ENCODE measurements at places on chromosomes 6 and 20.

GRCh38 chr6:40915165-40915564 is 123.9 kb downstream of the UNC5CL start:
- DNase-seq, result no peak

- peak; percentile 76 for DNase-seq
Observed at GRCh38 chr6:52610745-52611355, 34.0 kb upstream of the TRAM2 start.

DNA sequence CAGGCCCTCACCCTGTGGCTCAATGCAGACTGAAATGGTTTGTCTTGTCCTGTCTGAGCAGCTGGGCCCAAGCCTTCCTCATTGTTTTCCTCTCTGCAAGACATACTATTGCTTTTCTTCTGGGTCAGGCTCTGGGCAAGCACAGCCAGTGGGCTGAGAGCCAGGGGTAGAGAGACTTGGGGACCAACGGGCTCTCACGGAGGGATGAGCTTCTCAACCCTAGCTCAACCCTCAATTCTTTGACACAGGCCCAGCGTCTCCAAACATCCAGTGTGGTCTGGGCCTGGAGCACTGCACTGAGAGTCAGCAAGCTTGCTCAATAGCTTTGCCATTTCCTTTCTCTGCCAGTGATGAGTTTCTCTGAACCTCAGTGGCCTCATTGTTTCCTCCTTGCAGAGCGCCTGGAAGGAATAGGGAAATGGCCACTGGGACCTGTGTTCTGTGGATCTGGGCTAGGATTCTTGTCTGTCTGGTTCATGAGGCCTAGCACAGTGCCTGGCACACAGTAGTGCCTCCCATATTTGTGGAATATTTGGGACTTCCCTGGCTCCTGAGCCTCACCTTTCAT is 9.3 kb downstream of the ANGPT4 start:
- DNase-seq, result no peak

DNA sequence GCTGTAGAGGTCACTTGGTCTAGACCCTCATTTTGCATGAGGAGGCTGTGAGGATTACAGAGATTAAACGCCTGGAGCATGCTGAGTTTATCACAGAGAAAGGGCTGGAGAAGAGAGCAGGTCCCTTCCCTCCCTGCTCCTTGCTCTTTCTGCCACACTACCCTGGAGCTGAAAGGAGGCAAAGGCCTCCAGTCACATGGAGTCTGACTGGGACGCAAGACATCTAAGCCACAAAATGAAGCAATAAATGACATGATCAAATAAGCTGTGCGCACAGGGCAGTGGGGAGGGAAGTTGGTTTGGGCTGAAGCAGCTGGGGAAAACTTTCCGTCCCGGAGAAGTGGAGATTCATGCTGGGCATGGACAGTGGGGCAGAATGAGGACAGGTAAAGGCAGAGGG is 33.3 kb downstream of the ATXN1 start:
- no peak for DNase-seq

GRCh38 chr20:38806855-38807655 is 1.6 kb downstream of the PPP1R16B start:
- no peak for DNase-seq

DNA sequence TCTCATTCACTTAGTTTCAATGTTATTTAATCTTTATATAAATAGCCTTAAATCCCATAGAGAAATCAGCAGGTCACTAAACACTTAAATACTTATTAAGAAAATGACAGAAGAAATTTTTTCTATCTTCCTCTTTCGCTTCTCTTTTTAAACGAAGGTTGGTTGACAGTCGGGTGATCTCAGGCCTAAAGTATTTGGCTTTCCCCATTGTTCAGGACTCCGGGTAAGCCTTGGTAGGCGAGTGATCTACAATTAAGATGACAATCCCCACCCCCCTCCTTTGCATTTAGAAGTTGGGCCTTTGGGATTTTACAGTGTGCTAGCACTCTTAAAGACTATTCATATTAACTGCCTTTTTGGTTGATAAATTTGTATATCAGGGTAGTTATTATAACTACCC is 19.7 kb upstream of the UTRN start:
- peak; percentile 89 for DNase-seq

- DNase-seq, result no peak
Observed at GRCh38 chr6:38195113-38195635, 375.6 kb downstream of the ZFAND3 start.

DNA sequence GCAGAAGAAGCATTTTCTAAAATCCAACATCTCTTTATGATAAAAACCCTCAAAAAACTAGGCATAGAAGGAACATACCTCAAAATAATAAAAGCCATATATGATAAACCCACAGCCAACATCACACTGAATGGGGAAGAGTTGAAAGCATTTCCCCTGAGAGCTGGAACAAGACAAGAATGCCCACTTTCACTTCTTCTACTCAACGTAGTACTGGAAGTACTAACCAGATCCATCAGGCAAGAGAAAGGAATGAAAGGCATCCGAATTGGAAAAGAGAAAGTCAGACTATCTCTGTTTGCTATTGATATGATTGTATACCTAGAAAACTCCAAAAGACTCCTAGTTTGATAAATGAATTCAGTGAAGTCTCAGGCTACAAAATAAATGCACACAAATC is 7.9 kb upstream of the CDK19 start:
- DNase-seq, result peak; percentile 20

DNA sequence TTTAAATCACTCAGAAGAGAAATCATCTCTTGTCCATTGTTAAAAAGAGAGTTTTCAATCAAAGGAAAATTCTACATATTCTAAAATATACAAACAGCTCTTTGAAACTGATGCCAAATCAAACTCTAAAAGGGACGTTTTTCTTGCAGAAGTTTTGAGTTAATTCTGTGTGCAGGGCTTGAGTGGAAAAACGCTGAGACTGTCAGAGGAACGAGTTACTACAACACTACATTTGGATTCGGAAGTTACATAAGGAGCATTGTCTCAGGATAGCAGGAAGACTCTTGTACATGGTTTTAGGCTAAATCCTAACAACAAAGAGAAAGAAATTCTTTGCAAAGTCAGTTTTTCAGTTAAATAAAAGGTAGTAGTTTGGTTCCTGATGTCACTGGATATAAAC is 155.7 kb upstream of the SUPT3H start:
- DNase-seq, result peak; percentile 18

DNA sequence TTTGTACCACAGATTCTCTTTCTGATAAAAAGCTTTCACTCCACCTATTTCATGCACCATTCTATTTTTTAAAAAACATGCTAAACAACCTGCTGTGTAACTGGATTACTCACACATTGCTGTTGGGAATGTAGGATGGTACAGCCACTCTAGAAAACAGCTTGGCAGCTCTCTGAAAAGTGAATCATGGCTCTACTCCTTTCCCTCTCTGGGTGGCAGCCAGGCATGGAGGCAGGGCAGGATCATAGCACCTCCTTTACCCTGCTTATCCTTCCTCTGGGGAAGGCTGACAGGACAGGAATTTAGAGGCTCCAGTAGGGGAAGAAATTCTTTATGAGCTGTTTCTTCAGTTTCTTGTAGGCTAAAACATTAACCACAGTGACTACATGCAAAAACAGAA is 6.7 kb upstream of the VNN2 start:
- DNase-seq, result peak; percentile 55

- DNase-seq, result peak; percentile 23
Observed at GRCh38 chr6:145209272-145209671, 526.0 kb downstream of the EPM2A start.

DNA sequence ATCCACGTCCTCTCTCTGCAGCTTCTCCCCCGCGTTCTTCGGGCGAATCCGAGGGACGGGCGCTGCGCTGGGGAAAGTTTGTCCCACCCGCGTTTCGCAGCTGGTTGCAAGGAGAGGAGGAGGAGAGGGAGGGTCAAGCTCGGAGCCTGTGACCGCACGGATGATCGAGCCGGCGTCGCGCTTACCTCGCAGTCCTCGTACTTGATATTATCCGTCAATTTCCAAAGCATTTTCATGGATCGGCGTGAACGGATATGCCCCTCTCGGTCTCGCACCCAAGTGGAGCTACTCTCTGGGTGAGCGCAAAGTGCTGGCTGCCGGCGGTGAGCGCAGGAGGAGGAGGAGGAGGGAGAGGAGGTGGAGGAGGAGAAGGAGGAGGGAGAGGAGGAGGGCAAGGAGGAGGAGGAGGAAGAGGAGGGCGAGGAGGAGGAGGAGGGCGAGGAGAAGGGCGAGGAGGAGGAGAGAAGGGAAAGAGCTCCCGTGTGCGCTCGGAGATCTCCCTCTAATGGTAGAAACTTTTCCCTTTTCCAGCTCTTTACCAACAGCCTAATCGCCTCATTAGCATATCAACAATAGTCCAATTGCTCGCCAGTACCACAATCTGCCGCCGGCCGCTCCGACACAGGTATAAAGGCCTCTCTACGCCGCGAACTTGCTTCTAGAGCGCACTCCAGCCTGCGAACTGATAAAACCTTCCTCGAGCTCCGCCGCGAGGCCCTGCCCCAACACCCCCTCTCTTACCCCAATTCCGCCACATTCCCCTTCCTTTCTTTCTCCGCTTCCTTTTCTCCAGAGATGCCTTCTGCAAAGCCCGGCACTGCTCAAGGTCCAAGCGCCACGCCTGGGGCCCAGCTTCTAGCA is at the start of gene TFAP2A:
Gene TFAP2A (minus strand): TSS at position 319 of the 861 bp plus-strand sequence. CDS start 83 bp downstream, at position 236.
- DNase-seq, result peak; percentile 92

DNA sequence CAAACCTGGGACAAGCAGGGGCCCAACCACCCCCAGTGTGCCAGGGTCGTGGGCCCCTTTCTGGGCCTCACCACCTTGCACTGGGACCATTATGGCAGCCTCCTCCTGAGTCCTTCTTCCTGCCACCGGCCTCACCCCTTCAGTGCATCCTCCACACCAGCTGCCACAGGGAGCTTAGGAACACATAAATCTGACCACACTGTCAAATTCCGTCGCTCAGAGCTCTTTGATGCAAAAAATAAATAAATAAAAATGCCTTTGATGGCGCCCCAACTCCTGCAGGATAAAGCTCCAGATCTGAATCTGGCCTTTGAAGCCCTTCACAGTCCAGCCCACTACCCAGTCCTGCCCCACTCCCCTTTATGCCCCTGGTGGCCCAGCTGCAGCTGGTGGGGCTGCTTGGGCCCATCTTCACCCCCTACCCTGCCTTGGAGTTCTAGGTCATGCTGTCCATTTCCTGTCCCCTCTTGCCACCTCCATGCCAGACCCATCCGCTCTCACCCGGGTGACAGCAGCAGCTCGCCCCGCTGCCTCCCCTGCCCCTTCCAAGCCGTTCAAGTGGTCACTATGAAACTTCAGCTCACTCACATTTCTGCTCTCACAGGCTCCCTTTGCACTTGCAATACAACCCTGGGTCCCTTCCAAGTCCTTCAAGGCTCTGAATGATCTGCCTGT is 16.0 kb downstream of the MYH7B start:
- no peak for DNase-seq

DNA sequence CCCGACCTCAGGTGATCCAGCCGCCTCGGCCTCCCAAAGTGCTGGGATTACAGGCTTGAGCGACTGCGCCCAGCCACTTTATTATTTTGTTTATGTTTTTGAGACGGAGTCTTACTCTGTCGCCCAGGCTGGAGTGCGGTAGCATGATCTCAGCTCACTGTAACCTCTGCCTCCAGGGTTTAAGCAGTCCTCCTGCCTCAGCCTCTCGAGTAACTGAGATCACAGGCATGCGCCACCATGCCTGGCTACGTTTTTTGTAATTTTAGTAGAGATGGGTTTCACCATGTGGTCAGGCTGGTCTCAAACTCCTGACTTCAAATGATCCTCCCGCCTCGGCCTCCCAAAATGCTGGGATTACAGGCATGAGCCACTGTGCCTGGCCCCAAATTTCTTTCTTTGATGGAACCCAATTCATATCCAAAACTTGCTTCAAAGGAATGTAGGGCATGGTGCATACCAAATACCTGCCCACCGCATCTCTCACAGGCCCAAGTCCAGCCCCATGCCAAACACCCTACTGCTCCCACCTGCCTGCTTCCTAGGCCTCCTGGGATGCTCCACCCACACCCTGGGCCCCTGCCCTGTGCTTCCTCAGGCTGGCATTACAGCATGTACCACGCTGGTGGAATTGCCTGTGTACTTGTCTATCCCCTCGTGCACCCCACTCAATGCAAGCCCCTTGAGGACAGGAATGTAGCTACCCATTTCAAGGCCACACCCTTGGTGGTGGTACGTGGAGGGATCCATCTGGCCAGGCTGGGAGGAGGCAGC is 4.9 kb upstream of the HMGA1 start:
- DNase-seq, result no peak

DNA sequence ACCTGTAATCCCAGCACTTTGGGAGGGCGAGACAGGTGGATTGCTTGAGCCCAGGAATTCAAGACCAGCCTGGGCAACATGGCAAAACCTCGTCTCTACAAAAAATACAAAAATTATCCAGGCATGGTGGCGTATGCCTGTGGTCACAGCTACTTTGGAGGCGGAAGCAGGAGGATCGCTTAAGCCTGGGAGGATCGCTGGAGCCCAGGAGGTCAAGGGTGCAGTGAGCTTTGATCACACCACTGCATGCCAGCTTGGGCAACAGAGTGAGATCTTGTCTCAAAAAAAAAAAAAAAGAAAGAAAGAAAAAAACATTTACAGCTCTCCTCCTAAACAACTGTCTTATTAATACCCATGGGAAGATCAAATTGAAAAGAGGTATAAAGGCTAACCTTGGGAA is 8.8 kb upstream of the MYMX start:
- no peak for DNase-seq

DNA sequence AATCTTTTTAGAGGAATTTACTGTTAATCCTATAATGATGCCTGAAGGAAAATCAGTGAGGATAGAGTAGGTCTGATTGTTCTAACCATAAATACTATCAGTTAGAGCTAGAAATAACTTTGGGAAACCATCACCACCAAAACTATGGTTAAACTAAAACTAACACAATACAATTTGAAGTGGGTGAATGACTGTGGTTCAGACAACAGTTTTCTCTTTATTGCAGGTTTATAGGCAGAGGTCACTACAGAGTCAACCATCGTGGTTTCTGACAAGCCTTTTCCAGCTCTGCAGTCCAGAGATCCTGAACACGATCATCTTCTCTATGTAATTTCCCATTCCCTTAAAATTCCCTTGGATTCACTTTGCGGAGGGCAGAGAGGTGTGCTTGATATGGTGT is 134.3 kb downstream of the IBTK start:
- peak; percentile 69 for DNase-seq

GRCh38 chr6:147003186-147003585 is 201.0 kb upstream of the STXBP5 start:
- peak; percentile 29 for DNase-seq

GRCh38 chr6:118283766-118284165 is 264.3 kb upstream of the PLN start:
- peak; percentile 67 for DNase-seq

GRCh38 chr20:1811621-1812498 is 83.3 kb upstream of the SIRPA start:
- DNase-seq, result peak; percentile 42

- DNase-seq, result peak; percentile 25
Observed at GRCh38 chr6:104686550-104687175, 173.1 kb downstream of the HACE1 start.

DNA sequence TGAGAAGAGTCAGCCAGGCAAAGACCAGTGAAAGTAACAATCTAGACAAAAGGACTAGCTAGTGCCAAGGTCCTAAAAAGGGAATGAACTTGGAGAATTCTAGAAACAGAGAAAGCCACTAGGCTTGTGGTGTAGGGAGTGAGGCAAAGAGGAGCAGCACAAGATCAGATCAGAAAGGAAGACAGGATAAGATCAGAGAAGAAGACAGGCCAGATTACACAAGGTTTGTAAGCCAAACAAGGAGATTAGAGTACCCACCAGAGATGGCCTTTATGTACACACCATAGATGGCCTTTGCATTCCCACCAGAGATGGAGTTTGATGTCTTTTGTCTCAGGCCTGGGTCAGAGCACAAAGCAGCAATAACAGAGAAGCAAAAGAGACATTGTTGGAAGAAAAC is 105.6 kb upstream of the PLCB4 start:
- DNase-seq, result no peak

GRCh38 chr6:130107710-130108109 is 89.3 kb downstream of the L3MBTL3 start:
- DNase-seq, result no peak
